ENCODE measurements at places on chromosomes 1 and 21.
A peak's percentile ranks its signal among the peaks of the same experiment; 100 is the strongest.

- no peak for DNase-seq
Observed at GRCh38 chr1:64242895-64243756, 39.7 kb downstream of the UBE2U start.

- no peak for DNase-seq
Observed at GRCh38 chr21:42614811-42615351, 38.5 kb upstream of the PDE9A start.

GRCh38 chr1:58621391-58621790 is 44.3 kb upstream of the TACSTD2 start:
- no peak for DNase-seq

GRCh38 chr21:27703791-27704190 is 736.9 kb upstream of the ADAMTS5 start:
- no peak for DNase-seq

- DNase-seq: no peak
Observed at GRCh38 chr1:180952657-180953013, 39.9 kb downstream of the KIAA1614 start.

- no peak for DNase-seq
Observed at GRCh38 chr1:163922743-163923201, 601.0 kb downstream of the NUF2 start.

DNA sequence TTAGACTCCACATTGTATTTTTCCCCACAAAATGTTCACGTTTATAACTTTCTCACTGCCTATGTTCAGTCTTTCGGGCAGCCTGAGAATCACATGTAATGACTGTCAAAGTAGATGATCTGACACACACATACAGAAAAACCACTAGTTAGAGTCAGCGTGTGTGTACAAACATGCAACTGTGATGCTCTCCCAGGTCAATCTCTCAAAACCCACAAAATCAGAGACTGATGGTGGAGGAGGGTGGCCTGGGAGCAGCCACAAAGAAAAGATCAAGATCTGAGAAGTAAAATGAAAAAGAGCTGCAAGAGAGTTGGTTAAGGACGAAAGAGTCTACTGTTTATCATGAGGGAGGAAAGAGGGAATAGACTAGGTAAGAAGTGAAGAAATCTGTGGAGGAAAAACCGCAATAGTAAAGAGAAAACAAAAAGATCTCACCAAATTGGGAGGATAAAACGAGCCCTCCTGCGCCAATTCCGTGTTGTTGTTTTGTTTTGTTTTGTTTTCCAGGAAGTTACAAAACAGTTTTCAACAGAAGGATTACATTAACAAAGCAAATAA is 2.3 kb downstream of the EGLN1 start:
- no peak for DNase-seq

DNA sequence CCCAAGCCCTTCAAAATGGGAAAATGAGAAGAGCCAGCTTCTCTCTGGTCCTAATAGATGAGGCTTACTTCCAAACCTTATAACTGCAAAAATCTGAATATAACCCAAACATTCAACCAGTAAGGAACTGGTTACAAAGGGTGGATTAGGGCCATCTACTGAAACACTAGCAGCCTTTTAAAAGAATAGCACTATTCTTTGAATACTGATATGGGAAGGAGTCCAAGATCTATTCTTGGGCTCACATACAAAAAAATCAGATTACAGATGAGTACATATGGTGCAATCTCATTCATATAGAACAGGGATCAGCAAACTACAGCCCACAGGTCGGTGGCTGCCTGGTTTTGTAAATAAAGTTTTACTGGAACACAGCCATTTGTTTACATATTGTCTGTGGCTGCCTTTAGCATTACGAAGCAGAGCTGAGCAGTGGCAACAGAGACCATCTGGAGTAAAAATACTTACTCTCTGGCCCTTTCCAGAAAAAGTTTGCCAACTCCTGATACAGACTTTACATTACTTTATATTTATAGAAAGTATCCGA is 167.7 kb downstream of the ZSCAN20 start:
- DNase-seq: no peak

DNA sequence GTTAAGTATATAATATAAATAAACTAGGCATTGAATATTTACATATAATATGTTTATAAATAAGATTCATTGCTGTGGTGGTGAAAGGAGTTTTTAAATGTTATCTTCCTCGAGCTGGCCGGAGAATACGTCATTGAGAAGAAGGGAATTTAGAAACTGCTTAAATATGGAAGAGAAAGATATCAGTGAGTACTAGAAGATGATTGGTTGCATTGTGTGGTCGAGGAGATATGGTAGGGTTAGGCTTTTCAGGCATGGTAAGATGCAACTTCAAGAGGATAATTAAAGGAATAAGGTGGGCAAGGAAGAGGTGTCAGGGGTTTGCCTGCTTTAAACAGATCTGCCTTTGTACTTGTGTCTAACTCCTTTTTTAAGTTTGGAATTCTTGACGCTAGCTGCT is 73.5 kb downstream of the RPS6KC1 start:
- no peak for DNase-seq

DNA sequence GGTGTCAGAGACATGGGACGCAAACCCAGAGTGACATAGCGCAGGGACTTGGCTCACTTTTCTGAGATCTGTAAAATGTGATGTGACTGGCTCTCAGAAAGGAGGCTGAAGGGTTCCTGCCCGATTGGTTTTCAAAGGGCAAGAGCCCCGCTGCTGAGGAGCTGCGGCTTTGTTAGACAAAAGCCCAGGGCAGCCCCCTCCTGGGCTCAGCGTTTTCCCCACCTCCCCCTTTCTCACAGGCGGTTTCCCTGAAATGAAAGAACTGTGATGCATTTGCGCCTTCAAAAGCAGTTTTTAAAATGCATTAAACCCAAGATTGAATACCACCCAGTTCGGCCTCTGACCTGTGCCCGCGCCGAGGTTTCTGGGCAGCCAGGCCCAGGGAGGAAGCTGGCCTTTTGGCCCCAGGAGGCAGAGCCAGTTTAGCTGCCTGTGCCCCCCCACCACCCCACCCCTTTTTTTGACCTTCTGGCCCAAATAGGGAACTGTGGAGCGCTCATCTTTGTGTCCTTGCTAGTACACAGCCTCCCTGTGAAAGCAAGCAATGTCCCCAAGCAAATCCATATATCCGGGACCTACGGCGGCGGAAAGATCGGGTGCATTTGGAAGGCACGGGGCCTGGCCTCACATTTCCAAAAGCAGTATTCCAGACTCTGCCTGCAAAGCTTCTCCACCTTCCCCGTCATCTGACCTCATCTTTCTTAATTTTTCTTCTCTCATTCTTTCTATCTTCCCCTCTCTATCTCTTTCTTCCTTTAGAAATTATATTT is 28.6 kb downstream of the CD247 start:
- peak; percentile 56 for DNase-seq

- DNase-seq: no peak
Observed at GRCh38 chr1:223233410-223234169, 90.5 kb upstream of the TLR5 start.

GRCh38 chr1:89810880-89811279 is 10.0 kb upstream of the LRRC8D start:
- no peak for DNase-seq

DNA sequence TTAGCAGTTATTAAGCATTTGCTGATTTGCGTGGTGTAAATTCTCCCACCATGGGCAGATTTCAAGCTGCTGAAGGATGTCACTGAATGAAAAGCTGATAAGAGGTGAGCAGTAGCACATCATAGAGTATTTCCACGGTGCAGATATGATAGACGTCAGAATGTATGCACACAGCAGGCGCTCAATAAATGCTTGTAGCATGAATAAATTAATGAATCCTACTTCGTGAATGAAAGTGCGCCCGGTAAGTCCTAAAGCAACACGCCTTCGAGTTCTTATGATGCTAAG is 510 bp upstream of the UBIAD1 start:
- DNase-seq: no peak

GRCh38 chr1:216612291-216612690 is 110.9 kb downstream of the ESRRG start:
- no peak for DNase-seq

DNA sequence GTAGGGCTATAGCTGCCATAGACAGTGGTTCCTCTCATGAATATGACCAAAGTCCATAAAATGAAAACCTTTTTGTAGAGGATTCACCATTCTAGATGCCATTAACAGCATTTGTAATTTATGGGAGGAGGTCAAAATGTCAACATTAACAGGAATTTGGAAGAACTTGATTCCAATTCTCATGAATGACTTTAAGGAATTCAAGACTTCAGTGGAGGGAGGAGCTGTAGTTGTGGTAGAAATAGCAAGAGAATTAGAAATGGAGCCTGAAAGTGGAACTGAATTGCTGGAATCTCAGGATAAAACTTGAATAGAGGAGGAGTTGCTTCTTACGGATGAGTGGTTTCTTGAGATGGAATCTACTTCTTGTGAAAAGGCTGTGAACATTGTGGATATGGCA is 65.4 kb upstream of the ESRRG start:
- DNase-seq: no peak

DNA sequence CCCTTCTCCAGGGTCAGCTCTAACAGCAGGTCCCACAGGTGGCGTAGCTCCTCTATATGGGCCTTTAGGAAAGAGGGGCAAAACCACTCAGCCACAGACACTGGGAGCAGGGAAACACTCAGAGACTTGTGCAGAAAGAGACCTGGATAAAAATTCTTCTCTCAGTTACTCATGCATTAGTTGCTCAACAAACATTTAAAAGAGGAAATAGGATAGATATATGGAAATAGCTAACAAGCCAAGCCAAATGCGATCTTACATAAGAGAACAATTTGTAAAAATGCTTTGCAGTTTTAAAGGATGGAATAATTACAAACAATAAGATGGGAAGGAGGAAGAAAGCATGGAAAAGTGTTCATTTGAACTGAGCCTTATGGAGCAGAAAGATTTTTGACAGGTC is 4.9 kb downstream of the SPTA1 start:
- DNase-seq: no peak

DNA sequence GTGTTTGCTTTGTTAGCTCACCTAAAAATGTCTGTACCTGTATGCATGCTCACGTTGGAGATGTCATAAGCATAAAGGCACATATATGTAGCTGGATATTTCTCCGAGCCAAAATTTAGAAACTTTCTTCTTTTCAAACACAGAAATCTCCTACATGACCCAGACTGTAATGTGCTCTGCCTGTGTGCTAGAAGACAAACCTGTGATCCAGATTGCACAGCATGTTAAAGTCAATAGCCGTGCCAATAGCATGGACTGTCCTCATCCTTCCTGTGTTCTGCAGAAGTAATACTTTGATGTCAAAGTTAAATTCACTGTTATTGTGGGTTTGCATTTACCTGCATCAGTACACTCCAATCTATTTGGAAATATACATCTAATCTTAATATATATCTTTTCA is 346.2 kb upstream of the ZRANB2 start:
- DNase-seq: no peak

GRCh38 chr1:37174341-37174740 is 140.0 kb upstream of the GRIK3 start:
- DNase-seq: no peak

DNA sequence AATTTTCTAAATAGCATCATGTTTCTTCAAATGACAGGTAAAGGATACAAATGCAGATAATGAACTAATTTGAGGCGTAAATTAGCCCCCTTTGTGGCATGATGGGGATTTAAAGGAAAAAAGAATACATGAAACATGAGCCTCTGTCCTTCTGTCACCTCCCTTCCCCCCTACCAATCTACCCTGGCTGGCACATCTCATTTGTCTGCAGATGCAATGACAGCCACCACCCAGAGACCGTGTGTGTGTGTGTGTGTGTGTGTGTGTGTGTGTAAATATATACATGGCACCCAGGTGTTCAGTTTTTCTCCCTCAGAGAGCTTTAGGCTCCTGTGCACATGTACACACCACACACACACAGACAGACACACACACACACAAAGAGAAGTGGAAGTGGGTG is 451.1 kb downstream of the RWDD3 start:
- no peak for DNase-seq

DNA sequence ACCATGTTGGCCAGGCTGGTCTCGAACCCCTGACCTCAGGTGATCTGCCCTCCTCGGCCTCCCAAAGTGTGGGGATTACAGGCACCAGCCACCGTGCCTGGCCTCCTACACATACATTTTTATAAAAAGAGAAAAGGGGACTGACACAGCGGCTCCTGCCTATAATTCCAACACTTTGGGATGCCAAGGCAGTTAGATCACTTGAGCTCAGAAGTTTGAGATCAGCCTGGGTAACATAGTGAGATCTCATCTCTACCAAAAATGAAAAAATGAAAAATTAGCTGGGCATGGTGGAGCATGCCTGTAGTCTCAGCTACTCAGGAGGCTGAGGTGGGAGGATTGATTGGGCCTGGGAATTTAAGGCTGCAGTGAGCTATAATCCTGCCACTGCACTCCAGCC is 23.4 kb downstream of the ZNF281 start:
- DNase-seq: no peak

DNA sequence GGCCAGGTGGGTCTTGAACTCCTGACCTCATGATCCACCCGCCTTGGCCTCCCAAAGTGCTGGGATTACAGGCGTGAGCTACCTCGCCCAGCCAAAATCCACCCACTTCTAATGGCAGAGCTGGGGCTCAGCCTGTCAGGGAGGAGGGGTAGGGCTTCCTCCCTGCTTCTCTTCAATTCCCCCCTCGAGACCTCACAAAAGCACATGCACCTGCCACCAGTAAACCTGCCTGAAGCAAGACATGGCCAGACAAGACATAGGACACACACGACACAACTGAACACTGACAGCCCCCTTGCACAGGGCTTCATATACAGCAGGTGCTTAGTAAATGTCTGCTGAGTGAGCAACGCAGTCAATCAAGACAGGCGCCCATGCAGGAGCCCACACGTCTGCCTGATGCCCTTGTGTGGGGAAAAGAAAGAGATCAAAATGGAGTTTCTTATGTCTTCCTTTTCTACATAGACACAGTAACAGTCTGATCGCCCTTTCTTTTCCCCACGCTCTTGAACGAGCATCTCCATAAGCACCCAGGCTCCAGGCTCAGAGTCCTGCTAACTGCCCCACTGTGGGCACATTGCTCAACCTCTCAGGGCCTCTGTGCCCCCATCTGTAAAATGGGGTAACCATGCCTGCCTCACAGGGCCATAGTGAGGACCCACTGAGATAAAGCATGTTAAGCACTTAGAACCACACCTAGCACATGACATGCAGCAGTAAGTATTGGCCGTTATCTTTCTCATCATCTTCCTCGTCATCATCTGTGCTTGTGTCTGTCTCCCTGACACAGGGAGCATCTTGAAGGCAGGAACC is 8.8 kb downstream of the SDC3 start:
- no peak for DNase-seq

DNA sequence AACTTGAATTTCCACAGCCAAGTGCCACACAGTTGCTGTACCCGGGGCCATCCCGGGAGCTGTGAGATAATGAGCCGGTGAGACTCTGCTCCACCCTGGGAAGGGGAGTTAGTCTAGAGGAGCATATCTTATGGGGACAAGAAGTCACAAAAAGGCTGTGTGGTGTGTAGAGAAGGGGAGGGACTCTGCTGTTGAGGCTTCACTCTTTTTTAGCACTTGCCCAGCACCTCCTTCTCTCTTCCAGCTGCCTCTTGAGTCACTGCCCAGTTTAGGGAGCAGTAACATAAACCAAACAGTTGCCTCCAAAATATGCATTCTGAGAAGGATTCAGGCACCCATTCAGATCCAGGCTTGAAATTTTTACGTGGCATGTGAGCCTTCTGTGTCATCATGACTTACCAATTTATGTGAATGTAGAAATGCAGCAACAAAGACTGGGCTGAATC is 744 bp upstream of the WDR26 start:
- DNase-seq: no peak

- DNase-seq: no peak
Observed at GRCh38 chr21:44352253-44352860, 1.1 kb upstream of the TRPM2 start.

GRCh38 chr1:42936309-42937078 is 22.2 kb downstream of the SLC2A1 start:
- DNase-seq: no peak

GRCh38 chr1:46062651-46063319 is 69.6 kb downstream of the PIK3R3 start:
- DNase-seq: no peak
